ENCODE measurements at places on chromosomes 2 and 18.
A peak's percentile ranks its signal among the peaks of the same experiment; 100 is the strongest.

DNA sequence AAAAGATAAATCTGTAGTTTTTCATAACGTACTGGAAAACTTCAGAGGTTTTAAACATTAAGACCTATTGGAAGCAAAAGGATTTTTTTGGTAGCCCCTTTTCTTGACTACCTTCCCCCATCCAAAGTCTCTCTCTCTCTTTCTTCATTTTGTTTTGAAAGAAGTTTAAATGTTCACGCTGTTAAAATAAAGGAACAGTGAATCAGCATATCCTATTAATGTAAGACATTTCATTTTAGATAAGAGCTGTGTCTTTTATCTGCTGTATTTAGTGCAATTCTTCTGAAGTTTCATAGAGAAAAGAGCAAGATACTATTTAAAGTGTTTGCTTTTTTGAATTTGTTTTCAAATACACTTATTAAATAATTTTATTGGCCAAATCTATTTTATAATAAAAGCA lies 205.5 kb upstream of the POU3F3 start:
- no peak for DNase-seq

DNA sequence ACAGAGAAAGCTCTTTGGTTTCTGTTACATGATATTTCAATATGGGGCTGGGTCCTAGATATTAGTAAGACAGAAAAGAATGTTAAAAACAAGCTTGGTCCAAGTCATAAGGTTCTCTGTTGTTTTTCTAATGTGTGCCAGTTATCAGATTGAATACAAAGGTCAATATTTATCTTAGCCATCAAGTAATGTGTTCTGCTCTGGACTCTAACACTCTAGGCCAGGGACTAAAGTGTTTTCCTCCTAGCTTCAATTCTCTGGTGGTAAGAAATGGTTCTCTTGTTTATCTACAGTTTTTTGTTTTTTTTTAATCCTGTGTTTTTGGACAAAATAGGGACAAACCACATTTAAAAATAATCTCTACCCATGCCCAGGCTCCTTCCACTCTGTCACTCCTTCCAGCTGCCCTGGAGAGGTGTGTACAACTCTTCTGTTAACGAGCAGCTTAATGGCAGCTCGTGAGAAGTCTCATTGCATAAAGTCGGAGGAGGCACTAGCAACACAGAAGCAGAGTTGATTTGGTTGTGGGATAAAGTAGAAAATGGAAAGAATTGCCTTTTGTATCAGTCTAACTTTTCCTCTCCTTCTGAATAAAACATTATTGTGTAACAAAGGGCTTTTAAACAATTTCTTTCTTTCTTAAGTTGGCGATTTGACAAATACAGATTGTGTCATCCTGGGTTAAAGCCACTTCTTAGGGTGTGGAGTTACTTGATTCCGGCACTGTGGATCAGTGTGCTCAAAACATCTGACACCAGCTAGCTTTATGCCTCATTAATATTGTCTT lies 8.0 kb upstream of the SESTD1 start:
- no peak for DNase-seq

DNA sequence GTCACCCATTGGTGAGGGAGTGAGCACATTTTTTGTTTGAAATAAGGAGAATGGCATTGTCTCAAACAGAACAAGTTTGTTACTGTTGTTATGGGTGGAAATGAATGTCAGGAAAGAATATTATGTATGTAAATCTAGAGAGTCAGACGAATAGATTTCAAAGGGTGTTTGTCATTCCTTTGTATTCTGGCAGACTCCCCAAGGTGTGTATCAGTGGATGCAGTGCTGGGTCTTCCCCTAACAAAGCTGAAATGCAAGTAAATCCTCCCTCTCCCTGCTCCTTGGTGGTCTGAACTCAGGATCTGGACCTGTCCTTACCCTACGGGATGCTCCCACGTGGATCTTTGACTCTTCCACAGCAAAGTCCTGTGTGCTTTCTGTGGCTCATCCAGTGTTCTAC lies 139.5 kb upstream of the ZNF516 start:
- no peak for DNase-seq

GRCh38 chr2:144086965-144087364 lies 433.0 kb downstream of the ZEB2 start:
- no peak for DNase-seq

- no peak for DNase-seq
Observed at GRCh38 chr2:9076210-9076609, 72.7 kb upstream of the MBOAT2 start.

- no peak for DNase-seq
Observed at GRCh38 chr2:197179744-197180498, 130.7 kb downstream of the ANKRD44 start.

DNA sequence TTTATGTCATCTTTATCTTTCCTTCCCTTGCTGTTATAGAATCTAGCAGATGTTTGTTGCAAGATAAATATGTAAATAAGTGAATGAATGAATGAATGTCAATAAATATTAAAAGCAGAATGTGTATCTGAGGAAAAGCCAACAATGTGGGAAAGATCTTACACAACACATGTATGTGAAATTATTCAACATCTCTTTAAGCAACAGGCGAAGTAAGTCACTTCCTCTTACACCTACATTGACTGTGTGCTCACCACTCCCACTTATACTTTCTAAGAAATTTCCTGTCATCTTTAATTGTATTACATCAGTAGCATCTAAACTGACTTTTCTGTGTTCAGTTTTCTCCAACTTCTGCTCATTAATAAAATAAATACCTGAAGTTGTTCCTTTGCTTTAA lies 43.0 kb downstream of the RAD51AP2 start:
- DNase-seq: no peak

GRCh38 chr18:66749030-66749429 lies 145.1 kb upstream of the CDH19 start:
- no peak for DNase-seq

GRCh38 chr2:64609227-64609941 lies 44.3 kb downstream of the SERTAD2 start:
- DNase-seq: peak; percentile 64

DNA sequence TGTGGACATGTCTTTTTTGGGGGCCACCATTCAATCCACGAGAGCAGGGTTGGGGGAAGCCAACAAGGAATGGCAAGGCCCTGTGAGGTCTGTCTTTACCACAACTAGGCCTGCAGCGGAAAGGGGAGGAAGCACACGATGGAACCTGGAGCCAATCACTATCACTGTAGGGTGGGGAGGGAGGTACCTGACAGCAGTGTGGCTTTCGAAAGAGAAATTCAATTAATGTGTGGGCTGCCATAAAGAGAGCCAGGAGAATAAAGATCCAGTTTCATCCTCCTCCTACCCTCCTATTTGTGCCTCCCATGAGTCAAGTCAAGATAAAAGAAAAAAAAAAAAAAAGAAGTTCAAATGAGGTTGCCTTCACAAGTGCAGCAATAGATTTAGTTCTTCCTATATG lies 18.9 kb upstream of the RBMS1 start:
- DNase-seq: no peak

- no peak for DNase-seq
Observed at GRCh38 chr2:1055014-1055595, 104.5 kb downstream of the SNTG2 start.

GRCh38 chr2:233290051-233290845 lies 17.4 kb upstream of the SAG start:
- no peak for DNase-seq

- no peak for DNase-seq
Observed at GRCh38 chr2:9556121-9556743, 602 bp upstream of the ADAM17 start.

DNA sequence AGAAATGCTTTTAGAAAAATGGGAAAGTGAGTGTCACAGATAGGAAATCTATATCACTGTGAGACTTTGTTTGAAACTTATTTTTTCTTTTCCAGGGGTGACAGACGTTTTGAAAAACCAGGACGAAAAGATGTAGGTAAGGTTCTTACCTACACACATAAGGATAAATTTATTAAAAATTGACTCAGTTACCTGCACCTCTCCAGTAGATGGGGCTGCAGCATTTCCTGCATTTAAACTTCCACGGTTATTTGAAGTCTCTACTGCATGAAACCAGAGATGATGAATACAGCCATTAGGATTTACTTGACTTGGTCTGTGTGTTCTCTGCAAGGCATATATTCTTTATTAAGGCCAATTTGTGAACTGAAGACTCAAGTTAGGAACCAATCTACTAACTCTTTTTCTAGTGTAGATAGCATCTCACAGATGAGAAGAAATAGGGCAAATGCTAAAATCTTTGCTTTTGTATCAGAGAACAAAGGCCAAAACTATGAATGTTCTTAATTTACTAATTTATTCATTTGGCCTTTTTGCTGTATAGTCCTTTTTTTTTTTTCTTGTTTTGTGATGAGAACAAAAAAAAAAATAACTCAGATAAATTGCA lies 15.0 kb downstream of the KCNJ13 start:
- DNase-seq: no peak

DNA sequence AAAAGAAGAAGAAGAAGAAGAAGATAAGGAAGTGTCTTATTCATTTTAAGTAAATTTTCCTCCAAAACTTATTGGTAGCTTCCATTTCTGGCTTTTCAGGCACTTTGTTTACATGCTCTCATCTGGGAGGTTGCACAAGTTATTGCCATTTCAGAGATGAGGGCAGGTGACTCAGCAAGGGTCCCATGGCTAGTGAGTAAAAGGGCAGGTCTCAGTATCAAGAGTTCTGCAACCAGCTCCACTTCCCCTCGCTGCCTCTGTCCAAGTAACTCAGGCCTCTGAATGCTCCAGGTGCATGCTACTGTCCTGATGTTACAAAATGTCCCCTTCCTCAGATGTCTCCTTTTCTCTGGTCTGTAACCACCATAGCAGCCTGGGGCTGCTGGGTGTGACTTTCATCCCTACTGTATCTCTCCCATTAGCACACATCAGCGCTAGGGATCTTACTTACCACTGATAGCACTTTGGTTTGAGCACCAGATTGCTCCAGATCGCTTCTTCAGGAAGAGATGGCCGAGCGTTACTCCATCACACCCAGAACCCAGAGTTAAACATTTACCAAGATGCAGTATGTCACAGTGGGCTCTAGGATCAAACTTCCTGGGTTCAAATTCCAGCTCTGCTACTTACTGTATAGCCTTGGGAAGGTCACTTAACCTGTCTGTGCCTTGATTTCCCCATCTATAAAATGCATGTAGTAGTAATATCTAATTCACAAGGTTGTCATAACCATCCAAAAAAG lies 57.4 kb upstream of the LAPTM4A start:
- DNase-seq: no peak

DNA sequence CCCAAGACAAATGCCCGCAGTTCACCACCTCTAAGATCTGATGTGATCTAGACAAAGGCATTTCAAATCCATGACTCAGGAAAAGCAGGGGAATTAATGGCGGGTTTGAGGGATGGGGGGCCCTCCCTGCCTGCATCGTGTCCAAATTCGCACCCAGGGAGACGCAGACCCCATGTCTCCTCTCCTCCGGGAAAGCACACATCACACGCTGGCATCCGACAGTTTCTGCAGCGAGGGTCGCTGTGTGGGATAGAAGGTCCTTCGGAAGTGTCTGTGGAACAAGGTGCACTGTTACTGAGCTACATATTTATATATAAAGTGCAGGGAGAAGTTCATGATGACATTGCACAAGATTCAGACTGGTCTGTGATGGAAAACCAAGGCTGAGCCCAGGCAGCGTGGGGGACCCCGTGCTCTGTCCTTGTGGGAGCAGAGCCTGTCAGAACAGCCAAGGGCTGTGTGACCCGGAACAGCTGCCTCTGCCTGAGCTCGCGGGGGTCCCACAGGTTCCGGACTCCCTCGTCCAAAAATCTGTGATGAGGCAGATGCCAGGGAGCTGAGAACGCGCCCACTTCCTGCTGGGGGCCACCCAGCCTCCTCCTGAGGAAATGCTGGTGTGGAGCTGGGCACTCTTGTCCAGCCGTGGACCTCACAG lies 82.3 kb upstream of the CTDP1 start:
- no peak for DNase-seq

- DNase-seq: no peak
Observed at GRCh38 chr2:73920577-73921545, 5.8 kb upstream of the DGUOK start.

- DNase-seq: no peak
Observed at GRCh38 chr2:204177251-204177976, 240.9 kb downstream of the ICOS start.

- DNase-seq: no peak
Observed at GRCh38 chr2:176383836-176384442, 114.7 kb downstream of the MTX2 start.

DNA sequence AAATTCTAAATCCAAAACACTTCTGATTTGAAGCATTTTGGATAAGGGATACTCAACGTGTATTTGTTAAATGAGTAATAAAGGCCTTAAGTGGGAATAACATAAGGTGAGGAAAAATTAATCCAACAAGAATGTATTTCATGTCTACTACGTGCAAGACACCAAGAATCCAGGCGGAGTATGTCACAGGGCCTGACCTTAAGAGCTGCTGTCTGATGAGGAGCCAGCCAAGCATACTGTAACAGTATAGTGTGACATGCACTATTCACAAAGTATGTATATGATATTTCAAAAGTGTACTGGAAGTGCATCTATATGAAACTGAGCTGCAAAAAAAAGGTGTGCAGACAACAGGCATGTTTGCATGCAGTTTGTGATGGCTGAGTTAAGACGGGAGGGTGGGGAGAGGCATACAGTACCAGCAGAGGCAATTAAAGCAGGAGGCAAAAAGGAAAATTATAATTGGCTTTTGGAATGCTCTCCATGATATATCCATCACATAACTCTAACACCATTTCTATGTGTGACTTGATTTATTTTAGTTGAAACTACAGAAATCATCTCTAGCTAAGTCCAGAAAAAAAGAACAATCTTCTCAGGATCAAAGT lies 18.2 kb downstream of the IWS1 start:
- no peak for DNase-seq

DNA sequence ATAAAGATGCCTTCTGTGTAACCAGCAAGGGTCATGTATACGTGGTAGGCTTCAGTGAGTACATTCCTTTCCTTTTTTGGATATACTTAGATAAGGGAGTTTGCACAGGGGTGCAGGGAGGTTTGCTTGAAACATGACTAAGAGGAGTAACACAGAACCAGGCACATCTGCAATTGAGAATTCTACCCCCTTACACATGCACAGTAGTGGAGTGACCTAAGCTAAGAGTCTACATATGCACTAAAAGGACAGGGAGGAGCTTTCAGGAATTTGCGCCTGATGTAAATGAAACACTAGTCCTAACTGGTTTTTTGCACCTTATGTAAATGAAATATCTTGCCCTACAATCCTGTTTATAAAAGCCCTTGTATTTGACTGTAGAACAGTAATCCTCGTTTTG lies 194.8 kb upstream of the NABP1 start:
- no peak for DNase-seq

GRCh38 chr2:77009307-77009706 lies 512.9 kb downstream of the LRRTM4 start:
- DNase-seq: no peak

DNA sequence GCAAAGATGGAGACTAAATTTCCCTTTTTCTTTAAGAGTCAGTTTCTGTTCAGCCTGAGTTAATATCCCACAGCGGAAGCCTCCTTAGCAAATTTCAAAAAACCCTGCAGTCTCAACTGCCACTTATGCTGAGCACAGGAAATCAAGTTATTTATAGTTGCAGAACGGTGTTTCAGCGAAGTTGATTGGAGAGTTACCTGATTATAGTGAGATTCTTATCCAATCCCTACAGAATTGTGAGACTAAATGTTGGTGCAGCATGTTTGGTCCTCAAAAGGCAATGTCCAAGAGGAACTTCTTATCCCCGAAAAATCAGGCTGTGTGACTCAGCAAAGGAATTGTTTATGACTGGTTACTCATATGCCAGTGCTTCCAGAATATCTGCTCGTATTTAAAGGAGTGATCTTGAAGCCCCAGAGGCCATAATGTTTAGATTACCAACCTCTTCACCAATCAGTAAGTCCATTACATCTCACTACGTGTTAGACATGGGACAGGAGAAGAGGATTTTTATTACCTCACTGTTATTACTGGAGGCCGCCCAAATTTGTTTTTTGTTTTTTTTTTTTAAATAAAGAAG lies 67.9 kb downstream of the LRRFIP1 start:
- no peak for DNase-seq
